ENCODE measurements at places on chromosomes 13 and 19.

- DNase-seq = no peak
- no peaks in the 10 kb centered on the region for H3K36me3 ChIP-seq
- H3K27me3 ChIP-seq = no peaks in the 10 kb centered on the region
- no peak overlapping the region for H3K27ac ChIP-seq
- H3K4me1 ChIP-seq = peaks cover 31% of the 10 kb centered on the region
- no peak overlapping the region for H3K4me3 ChIP-seq
Measured at GRCh38 chr13:58617880-58618665, 986.5 kb downstream of the PCDH17 start.

DNA sequence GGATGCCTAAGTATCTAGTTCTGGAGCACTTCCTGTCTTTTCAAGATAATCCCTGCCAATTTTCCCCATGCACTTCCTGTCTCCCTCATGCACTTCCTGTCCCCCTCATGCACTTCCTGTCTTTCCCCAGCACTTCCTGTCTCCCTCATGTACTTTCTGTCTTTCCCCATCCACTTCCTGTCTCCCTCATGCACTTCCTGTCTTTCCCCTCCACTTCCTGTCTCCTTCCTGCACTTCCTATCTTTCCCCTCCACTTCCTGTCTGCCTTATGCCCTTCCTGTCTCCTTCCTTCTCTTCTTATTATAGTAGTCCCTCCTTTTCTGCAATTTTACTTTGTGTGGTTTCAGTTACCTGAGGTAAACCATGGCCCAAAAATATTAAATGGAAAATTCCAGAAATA lies 3.0 kb upstream of the TNNT1 start:
- peaks cover 31% of the 10 kb centered on the region for H3K4me1 ChIP-seq
- peaks cover 27% of the 10 kb centered on the region for H3K36me3 ChIP-seq
- no peak overlapping the region for H3K27ac ChIP-seq
- no peak for DNase-seq

GRCh38 chr13:113050734-113051431 lies 54.7 kb upstream of the F7 start:
- peaks cover 13% of the 10 kb centered on the region for H3K4me1 ChIP-seq
- no peaks in the 10 kb centered on the region for H3K36me3 ChIP-seq
- peak overlapping the region; percentile 52 for H3K4me3 ChIP-seq
- H3K27me3 ChIP-seq = no peaks in the 10 kb centered on the region
- H3K27ac ChIP-seq = no peak overlapping the region
- no peak for DNase-seq

DNA sequence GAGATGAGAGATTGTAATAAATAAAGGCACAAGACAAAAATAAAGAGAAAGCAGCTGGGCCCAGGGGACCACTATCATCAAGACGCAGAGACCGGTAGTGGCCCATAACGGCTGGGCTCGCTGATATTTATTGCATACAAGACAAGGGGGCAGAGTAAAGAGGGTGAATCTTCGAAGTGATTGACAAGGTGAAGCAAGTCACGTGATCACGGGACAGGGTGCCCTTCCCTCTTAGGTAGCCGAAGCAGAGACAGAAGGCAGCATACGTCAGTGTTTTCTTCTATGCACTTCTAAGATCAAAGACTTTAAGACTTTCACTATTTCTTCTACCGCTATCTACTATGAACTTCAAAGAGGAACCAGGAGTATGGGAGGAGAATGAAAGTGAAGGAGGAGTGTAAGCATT lies 4.6 kb upstream of the PRKCG start:
- no peak for DNase-seq
- H3K4me1 ChIP-seq = peaks cover 25% of the 10 kb centered on the region

- no peak for DNase-seq
- no peak overlapping the region for H3K4me3 ChIP-seq
- H3K27me3 ChIP-seq = peaks cover 3% of the 10 kb centered on the region
- 0 out of 2 replicates have a peak, but pooled peaks cover 3% of the 10 kb centered on the region for H3K4me1 ChIP-seq
Measured at GRCh38 chr19:2668175-2668763, 34.2 kb downstream of the GNG7 start.

GRCh38 chr19:1554968-1555367 lies 13.2 kb downstream of the MEX3D start:
- H3K4me1 ChIP-seq = no peaks in the 10 kb centered on the region
- DNase-seq = no peak
- no peak overlapping the region for H3K4me3 ChIP-seq

DNA sequence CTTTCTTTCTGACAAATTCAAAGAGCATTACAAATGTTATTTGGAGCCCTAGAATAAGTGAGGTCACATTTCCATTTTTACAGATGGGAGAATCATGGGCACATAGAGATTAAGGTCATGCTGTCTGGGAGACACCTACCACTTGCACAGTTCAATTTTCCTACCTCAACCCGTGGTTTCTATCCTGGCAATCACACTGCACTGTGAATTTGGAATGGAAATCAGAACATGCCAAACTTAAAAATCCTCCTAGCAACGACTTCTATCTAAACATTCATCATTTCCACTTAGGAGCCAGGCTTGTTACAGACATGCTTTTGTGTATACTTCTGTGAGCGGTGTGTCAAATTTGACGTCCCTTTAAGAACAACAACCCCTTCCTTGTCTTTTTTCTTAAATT lies 251.5 kb downstream of the DNAJC15 start:
- H3K36me3 ChIP-seq = no peaks in the 10 kb centered on the region
- H3K4me1 ChIP-seq = peaks cover 17% of the 10 kb centered on the region
- no peaks in the 10 kb centered on the region for H3K27me3 ChIP-seq

- no peak overlapping the region for H3K27ac ChIP-seq
- no peaks in the 10 kb centered on the region for H3K36me3 ChIP-seq
- no peak for DNase-seq
- no peak overlapping the region for H3K4me3 ChIP-seq
- H3K27me3 ChIP-seq = no peaks in the 10 kb centered on the region
- peaks cover 33% of the 10 kb centered on the region for H3K4me1 ChIP-seq
Measured at GRCh38 chr13:101869553-101869952, 417.1 kb downstream of the ITGBL1 start.

DNA sequence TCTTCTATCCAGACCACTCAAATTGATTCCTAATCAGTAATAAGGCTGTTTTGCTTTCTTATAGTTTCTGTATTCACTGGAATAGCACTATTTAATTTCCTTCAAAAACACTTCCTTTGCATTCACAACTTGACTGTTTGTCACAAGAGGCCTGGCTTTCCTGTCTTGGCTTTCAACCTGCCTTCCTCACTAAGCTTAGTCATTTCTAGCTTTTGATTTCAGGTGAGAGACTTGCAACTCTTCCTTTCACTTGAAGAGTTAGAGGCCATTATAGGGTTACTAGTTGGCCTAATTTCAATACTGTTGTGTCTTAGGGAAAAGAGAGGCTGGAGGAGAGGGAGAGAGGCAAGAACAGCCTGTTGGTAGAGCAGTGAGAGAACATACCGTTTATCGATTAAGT lies 47.0 kb downstream of the SACS start:
- no peaks in the 10 kb centered on the region for H3K4me1 ChIP-seq
- DNase-seq = no peak
- H3K4me3 ChIP-seq = no peak overlapping the region
- peak overlapping the region; percentile 68 for H3K27ac ChIP-seq

DNA sequence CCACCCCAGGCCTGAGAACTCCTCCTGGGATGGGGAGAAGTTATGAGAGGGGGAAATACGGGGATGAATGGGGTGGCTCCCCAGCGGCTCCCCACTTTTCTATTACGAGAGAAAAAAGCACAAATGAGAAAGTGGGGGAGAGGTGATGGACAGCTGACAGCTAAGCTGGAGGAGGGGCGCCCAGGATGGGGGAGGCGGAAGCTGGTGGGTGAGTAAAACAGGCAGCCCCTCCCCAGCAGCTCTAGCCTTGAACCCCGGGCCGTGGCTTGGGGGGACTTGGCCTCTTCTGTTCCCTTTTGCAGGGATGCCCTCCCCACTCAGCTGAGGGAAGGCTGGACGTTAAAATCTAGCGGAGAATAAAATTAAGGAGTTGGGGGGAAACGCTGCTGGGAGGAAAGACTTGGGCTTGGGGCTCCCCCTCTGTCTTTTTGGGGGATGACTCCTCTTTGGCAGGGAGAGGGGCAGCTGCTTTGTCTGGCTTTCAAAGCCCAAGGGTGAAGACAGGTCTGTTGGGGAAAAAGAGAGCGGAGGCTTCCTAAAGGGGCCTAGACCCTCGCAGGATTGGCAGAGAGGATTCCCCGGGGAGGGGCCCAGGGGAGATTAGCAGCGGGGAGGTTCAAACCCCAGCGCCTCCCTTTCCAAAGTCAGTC lies 1.4 kb upstream of the SAMD1 start:
- H3K27me3 ChIP-seq = peaks cover 26% of the 10 kb centered on the region
- H3K27ac ChIP-seq = no peak overlapping the region
- peaks cover 13% of the 10 kb centered on the region for H3K4me1 ChIP-seq
- peak; percentile 44 for DNase-seq
- H3K4me3 ChIP-seq = peak overlapping the region; percentile 95
- peaks cover 27% of the 10 kb centered on the region for H3K36me3 ChIP-seq

- no peaks in the 10 kb centered on the region for H3K27me3 ChIP-seq
- H3K4me1 ChIP-seq = peaks cover 5% of the 10 kb centered on the region
- no peak overlapping the region for H3K27ac ChIP-seq
- H3K36me3 ChIP-seq = peaks cover 69% of the 10 kb centered on the region
- H3K4me3 ChIP-seq = no peak overlapping the region
Measured at GRCh38 chr19:32599736-32600157, 18.8 kb downstream of the PDCD5 start.

DNA sequence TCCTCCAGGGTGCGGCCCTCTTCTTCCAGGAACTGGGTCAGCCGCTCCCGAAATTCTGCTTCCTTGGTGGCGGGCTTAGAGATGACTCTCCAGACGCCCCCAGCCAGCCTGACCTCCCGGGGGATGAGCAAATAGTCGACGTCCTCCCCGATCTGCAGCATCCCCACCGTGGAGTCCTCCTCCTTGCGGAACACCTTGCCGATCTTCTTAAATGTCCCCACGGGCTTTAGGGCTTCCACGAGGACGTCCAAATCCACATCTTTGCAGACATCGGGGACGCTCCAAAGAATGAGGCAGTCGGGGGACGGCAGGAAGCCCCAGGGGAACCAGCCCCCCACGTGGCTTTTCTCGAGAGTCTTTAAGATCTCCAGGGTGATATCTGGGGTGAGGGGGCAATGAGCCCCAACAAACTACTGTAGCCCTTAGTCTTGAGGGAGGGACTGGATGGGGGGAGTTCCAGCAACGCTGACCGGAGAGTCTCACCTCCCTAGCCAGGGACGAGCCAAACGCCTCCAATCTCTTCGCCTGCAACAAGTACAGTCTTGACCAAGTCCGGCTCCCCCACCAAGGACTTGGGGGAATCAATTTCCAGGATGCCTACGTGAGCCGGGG lies 608 bp downstream of the CCDC8 start:
- peaks cover 60% of the 10 kb centered on the region for H3K4me1 ChIP-seq
- H3K36me3 ChIP-seq = peaks cover 13% of the 10 kb centered on the region
- H3K4me3 ChIP-seq = peak overlapping the region; percentile 95

DNA sequence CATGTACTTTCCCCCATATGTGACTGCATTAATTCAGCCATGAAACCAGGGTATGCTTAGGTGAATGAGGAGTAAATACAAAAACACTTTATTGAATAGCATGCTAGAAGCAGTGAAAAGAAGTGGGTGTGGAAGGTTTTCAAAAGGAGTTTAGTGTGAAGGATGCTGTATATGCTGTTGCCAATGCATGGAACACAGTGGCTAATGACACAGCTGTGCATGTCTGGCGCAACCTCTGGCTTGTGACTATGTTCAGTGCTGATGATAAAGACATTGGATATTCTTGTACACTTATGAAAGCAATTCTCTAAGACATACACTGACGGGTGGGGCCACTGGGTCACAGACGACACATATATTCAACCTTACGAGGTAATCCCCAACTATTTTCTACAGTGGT lies 55.2 kb downstream of the SOX21 start:
- peaks cover 26% of the 10 kb centered on the region for H3K4me1 ChIP-seq
- no peak for DNase-seq
- no peaks in the 10 kb centered on the region for H3K27me3 ChIP-seq
- H3K36me3 ChIP-seq = peaks cover 7% of the 10 kb centered on the region

DNA sequence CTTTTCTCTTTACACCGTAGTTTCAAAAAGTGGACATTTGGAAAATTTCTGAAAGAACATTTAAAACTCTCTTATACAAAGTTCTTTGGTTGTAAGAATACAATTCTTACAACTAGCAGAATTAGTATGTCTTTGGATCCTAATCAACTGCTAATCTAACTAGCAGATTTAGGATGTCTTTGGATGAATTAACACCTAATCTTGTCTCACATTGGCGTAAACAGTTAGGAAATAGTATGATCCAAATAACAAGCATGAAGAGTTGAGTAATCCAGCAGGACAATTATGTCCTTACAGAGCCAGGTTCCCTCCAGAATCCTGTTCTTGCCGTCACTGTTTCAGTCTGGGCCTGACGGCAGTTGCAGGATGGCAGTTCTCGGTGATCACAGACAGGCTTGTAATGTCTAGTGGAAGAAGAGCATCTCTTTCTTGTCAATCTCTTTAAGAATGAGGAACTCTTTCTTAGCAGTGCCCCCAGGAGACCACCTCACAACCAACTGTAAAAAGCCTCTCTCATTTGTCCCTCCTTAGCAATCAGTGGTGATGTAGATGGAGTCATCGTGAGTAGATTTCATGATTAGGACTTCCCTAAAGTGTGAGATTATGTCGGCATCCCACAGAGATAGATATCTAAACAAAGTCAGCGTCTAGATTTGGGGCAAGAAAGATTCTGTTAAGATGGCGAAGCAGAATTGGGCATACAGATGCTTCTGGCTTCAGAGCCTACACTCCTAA lies 5.7 kb upstream of the TNFSF13B start:
- no peak for DNase-seq
- no peaks in the 10 kb centered on the region for H3K27me3 ChIP-seq
- no peak overlapping the region for H3K27ac ChIP-seq
- H3K4me3 ChIP-seq = no peak overlapping the region

- DNase-seq = no peak
- H3K27me3 ChIP-seq = peaks cover 11% of the 10 kb centered on the region
- H3K4me3 ChIP-seq = no peak overlapping the region
- no peaks in the 10 kb centered on the region for H3K36me3 ChIP-seq
Measured at GRCh38 chr19:406135-406781, 2.7 kb downstream of the C2CD4C start.

- no peak for DNase-seq
- H3K4me3 ChIP-seq = no peak overlapping the region
- H3K4me1 ChIP-seq = peaks cover 32% of the 10 kb centered on the region
- H3K27me3 ChIP-seq = no peaks in the 10 kb centered on the region
Measured at GRCh38 chr13:30037766-30038165, 187.3 kb upstream of the UBL3 start.

- no peak overlapping the region for H3K27ac ChIP-seq
- no peak overlapping the region for H3K4me3 ChIP-seq
- no peak for DNase-seq
- H3K27me3 ChIP-seq = no peaks in the 10 kb centered on the region
- peaks cover 15% of the 10 kb centered on the region for H3K4me1 ChIP-seq
Measured at GRCh38 chr19:6233056-6233826, 46.5 kb downstream of the MLLT1 start.

- no peak overlapping the region for H3K27ac ChIP-seq
- H3K27me3 ChIP-seq = no peaks in the 10 kb centered on the region
- no peak for DNase-seq
- H3K36me3 ChIP-seq = peaks cover 45% of the 10 kb centered on the region
- H3K4me1 ChIP-seq = no peaks in the 10 kb centered on the region
Measured at GRCh38 chr19:36093146-36093662, 17.7 kb upstream of the OVOL3 start.

GRCh38 chr13:46593398-46593797 lies 40.4 kb downstream of the LRCH1 start:
- no peak for DNase-seq
- H3K4me1 ChIP-seq = peaks cover 30% of the 10 kb centered on the region
- no peak overlapping the region for H3K4me3 ChIP-seq
- no peaks in the 10 kb centered on the region for H3K36me3 ChIP-seq

All from WTC11 (cell line).